T-helper 2 cell treated with Interferon-gamma antibody and Interleukin-4, amounts not matched to agents 5 μg/mL and 100 μg/mL, for 36 hours (primary cell): ENCODE measurements at places on chromosomes 2 and 18.
A peak's percentile ranks its signal among the peaks of the same experiment; 100 is the strongest.

DNA sequence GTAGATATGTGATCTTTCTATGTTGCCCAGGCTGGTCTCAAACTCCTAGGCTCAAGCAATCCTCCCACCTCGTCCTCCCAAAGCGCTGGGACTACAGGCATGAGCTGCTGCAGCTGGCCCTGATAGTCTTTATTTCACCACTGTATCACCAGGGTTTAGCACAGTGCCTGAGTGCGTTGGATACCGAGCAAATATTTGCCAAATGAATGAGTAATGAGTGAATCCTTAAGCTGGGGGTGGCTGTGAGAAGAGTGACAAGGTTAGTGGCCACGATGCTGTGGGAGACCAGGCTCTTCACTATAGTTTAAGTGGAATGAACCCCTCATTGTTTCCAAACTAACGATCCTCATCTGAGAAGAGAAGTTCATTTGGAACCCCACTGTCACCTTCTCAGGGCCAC is 60.8 kb upstream of the FAM136A start:
- no peak for DNase-seq

- no peak for DNase-seq
These were observed 1407.0 kb upstream of the CELF4 start for GRCh38 chr18:38972571-38972970.

DNA sequence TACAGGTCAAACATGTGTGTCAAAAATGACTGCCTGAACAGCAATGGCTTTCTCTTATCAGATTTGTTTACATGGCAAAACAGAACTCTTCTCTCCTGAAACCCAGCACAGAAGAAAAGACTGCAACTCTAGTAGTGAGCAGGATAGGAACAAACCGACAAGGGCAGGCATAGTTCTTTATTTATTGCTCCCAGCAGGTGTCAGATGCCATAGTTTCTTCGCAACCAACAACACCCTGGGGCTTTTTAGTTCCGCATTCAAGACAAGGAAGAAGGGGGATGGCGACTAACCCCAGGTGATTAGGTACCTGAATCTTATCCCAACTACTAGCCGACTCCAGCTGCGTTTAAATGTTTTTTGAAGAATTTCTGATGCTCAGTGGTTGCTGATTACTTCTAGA is 367.5 kb upstream of the FIGN start:
- no peak for DNase-seq

- DNase-seq = no peak
These were observed 239.7 kb upstream of the FBXO11 start for GRCh38 chr2:48145845-48146452.

- DNase-seq = no peak
These were observed 526.9 kb downstream of the SLC4A3 start for GRCh38 chr2:220154304-220154703.

- no peak for DNase-seq
These were observed 6.3 kb downstream of the MYO7B start for GRCh38 chr2:127541809-127542208.

GRCh38 chr2:238955648-238956531 is 108.0 kb downstream of the TWIST2 start:
- no peak for DNase-seq

- DNase-seq = no peak
These were observed 702.2 kb upstream of the NRXN1 start for GRCh38 chr2:51734115-51734514.

DNA sequence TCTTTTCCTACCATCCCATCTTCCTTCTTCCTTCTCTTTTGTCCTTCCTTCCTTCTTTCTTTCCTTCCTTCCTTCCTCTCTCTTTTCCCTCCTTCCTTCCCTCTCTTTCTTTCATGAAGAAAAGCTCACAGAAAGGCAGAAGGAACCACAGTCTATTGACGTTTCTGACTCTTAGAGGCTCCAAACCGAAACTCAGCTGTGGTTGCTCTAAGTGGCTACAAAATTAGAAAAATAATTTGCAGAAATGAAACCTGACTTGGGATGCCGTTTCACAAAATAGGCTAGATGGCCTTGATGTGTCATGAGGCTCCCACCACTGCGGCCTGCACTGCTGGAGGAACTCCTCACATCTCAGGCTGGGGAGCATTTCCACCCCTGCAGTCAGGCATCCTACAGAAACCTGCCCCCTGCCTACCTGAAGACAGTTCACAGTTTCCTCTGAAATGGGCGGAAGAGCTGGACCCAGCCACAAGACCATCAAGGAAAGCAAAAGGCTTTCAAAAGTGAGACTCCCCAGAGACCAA is 165.6 kb downstream of the SMAD7 start:
- no peak for DNase-seq

- DNase-seq = no peak
These were observed 120.0 kb downstream of the GALR1 start for GRCh38 chr18:77369644-77370043.

DNA sequence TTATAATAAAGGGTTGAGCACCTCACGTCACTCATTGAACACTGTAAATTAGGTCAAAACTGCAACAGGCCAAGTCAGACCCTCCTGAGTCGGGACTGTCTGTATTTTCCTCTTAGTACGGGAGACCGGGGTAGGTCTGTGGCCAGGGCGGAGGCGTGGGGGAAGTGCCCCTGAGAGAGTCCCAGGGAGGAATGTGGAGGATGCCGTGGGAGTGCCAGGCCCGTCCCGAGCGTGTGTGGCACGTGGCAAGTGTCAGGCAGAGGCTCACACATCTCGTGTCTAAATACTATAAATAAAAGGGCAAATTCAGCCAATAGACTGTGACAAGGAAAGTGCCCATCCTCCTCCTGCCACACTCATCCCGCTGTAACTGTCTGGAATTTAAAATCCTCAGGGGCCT is 6.3 kb upstream of the HDAC4 start:
- DNase-seq = no peak

GRCh38 chr2:96103761-96104486 is 12.4 kb downstream of the ADRA2B start:
- DNase-seq = no peak

GRCh38 chr18:44759925-44760342 is 79.2 kb downstream of the SETBP1 start:
- DNase-seq = peak; percentile 18

DNA sequence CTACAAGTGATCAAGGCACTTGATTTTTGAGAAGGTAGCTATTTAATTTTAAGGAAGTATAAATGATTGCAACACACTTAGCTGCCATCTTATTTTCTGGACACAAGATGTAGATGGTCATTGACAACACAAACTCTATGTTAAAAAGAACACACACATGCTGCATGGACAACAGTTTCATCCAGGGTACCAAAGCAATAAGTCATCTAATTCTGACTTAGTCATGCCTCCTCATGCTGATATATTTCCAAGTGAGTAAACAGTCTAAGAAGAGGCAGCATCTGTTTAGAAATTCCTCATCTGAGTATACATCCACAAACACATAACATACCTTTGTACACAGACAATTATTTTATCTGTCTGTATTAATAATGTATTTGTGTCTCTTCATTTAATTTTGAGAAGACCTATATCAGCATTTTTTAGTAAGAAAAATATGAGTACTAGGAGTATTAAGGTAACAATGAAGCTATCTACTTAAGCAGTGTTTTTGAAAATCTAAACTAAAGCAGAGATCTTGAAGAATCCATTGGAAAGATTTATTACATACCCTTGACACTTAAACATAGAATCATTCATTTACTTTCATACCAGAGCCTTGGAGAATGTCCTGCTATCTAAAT is 84.9 kb downstream of the SCN1A start:
- DNase-seq = no peak

DNA sequence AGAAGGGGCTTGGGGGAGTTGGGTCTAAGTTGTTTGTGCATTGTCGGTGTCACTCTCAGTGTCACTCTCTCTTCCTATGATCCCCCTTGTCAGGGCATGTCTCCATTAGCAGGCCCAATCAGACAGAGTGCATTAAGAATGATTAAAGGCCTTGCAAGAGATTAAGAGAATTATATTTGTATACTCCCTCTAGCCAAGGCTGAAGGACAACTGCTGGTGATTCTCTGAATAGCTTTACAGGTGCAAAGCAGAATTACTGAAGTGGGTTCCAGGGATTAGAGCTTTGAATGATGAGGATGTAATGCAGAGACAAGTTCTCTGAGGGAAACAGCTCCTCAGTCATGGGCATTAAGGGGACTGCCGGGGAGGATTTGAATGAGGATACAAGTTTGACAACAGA is 104.8 kb upstream of the LGALSL start:
- DNase-seq = no peak

GRCh38 chr18:11310476-11311086 is 161.2 kb upstream of the PIEZO2 start:
- DNase-seq = no peak

DNA sequence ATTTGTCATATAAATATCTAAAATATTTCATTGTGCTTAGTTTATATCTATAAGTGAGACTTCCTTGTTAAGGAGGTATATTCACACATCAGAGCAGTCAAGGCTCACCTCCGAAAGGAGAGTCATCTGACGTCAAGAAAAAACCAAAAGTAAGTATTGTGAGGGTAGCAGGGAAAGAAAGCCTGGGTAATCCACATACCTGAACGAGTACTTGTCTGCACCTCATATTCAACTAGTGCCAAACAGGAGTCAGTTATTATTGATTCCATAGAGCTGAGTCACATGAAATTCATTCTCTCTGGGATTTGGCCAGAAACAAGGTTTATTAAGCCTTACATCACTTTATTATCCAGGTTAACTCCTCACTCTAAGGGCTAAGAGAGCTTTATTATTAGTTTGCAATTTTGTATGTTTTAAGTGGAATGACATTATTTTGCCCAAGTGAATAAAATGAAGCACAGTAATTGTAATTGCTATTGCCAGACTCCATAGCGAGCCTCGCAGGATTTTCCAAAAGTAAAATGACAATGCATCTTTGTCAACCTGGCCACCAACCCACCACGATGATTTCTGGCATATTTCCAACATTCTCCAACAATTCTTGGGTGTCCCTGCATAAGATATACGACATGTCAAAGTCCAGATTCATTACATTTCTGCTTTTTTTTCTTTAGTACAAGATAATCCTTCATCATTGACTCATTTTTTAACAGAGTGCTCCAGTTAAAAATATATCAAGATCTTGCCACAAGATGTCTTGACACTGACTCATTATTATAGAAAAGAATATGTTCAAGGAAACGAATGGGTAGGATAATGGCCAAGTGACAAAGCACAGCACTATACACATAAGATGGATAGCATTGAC is 1210.4 kb upstream of the ACVR2A start:
- no peak for DNase-seq

GRCh38 chr2:88690591-88691338 is 708 bp upstream of the RPIA start:
- DNase-seq = peak; percentile 51

DNA sequence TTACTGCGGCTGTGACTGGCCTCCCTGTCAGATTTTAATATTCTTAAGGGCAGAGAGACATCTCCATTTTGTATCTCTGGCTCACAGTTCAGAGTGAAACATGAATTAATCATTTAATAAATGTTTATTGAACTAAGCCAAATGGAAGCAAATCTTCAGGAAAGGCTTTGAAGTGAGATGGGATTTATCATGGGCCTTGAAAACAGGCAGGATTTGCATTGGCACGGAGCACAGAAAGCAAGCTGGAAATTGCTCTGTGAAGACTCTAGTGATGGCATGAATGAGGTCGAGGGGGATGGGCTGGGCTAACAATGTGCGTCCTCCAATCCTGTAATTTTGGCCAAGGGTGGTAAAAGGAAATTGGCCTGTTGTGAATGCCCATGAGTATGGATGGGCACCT is 369.8 kb upstream of the SOX11 start:
- DNase-seq = no peak

DNA sequence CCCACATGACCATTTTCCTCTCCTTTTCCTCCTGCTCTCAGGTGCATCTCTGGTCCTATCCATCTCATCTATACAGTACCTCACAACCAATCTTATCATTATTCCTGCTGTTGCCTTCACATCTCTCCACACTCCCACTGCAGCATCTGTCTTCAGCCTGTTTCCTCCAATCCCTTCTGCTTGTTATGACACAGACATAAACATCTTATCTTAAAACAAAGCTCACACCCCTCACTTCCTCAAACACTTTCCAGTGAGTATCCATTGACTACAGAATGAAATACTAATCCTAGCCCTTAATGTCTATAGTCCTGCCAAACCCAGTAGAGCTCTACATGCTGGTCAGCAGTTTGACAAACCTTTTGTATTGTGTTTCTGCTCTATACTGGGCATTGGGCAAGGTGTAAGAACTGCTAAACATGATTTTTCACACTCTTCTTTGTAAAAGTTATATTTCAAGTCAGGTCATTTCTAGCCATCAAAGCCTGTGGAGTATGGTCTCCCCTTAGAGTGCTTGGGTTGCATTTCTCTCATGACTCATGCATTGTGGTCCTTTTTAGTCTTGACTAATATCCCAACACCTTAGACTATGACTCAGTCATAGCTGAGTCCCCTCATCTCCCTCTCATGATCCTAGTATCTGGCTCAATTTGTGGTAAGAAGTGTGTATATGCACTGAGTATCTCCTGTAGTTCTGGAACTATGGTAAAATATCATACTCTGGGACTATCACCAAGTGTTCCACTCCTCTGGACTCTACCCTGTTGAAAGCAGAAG is 187.0 kb downstream of the CYRIA start:
- DNase-seq = no peak

DNA sequence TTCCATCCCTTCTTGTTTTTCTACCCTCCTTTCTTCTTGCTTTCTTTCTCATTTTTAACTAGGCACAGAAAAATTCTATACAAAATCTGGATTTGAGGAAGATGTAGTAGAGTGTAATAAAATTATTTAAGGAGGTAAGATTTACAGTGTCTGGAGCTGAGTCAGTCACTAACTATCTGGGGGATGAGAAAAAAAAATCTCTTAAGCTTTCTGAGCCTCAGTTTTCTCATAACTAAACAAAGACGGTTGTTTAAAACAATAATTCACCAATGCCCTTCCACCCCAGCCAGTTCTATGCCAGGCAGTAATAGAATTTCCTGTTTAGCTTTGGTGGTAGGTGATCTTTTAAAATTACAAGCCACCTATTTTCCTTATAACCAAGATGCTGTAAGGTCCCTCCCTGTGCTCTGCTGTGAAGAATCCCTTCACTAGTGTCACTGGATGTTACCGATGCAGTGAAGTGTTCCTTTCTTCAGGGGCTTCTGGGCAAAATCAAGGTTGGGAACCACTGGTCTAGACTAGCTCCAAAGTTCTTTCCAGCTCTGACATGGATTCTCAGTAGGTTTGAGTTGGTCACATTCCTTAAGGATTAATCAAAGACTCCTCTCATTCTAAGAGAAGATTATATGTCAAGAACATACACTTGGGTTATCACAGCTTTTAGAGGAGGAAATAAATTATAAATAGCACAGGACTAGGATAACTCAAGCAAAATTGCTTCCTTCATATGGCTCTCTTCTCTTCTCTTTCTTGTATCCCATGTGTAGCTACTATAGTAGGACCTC is 289.0 kb downstream of the CDH2 start:
- DNase-seq = no peak

GRCh38 chr2:187482796-187483195 is 34.7 kb upstream of the CALCRL start:
- no peak for DNase-seq

GRCh38 chr2:235864302-235864701 is 303.9 kb downstream of the GBX2 start:
- no peak for DNase-seq

GRCh38 chr18:2641638-2642037 is 13.9 kb upstream of the SMCHD1 start:
- no peak for DNase-seq

- no peak for DNase-seq
These were observed 44.0 kb downstream of the SGPP2 start for GRCh38 chr2:222468346-222468745.
